Hypothalamus (tissue), 51 donors: ENCODE measurements at places on chromosomes 16 and 17.

GRCh38 chr16:89573826-89574680 lies 1.5 kb upstream of the CPNE7 start:
- DNase-seq, result no peak

GRCh38 chr17:30717291-30718098 lies 107.0 kb downstream of the CRLF3 start:
- DNase-seq, result no peak

- no peak for DNase-seq
Observed at GRCh38 chr16:86117756-86118155, 218.8 kb downstream of the IRF8 start.

GRCh38 chr17:57966246-57966645 lies 11.0 kb upstream of the CUEDC1 start:
- no peak for DNase-seq

DNA sequence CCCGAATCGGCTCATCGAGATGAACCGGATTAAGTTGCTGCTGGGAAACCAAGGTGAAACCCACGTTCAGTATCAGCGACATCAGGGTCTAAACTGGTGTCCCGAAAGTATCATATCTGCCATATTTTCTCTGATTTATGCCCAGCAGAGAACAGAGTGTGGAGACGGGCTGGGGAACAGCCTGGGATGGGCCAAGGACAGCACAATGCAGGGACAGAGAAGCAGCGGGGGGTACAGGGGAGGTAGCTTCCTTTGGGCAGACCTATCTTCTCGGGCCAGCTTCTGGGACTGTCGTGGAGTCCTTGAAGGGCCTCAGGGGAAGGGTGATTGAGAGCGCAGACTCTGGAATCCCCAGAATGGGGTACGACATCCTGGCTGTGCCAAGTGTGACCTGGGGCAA lies 17.5 kb upstream of the MLKL start:
- DNase-seq, result no peak

GRCh38 chr16:89599451-89599858 lies 14.0 kb upstream of the DPEP1 start:
- no peak for DNase-seq
